ENCODE measurements at places on chromosomes 4 and X.

GRCh38 chrX:41789374-41789773, 65.4 kb downstream of the GPR82 start:
- no peak for DNase-seq

- DNase-seq: no peak
Measured at GRCh38 chr4:185207466-185207865, 1.9 kb upstream of the SNX25 start.

DNA sequence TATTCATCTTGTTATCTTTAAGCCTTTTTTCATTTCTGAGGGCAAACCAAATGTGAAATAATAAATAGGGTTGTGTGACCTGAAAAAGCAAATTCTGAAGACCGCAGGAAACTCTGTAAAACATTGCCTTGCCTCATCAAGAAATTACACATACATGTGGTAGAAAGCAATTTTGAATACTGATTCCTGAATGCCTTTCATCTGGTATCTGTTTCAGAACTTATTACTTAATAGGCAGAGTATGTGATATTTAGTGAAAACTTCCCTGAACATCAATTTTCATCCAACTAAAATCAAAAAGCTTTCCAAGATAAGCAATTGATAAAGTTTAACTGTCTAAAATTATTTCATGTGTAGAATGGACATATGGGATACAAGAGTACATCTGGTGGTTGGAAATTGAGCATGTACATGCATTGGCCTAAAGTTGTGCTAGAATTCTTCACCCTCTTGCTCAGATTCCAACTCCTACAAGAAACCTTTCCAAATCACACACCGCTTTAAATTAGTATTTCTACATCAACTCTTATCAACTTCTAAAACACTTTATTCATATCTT, 606.0 kb upstream of the LCORL start:
- no peak for DNase-seq

GRCh38 chrX:24774650-24775049, 80.9 kb downstream of the POLA1 start:
- no peak for DNase-seq

DNA sequence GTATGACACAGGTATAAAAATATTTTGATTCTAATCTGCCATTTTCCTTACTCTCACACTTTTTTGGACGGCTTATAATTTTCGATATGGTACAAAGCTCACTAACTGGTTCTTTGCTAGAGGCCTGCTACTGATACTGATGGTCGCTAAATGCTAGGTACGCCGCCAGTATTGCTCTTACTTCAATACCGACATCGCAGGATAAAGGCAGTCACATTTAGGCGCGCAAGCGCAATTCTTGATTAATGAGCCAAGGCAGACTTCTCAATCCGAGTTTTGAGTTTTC, 557 bp upstream of the USP38 start:
- no peak for DNase-seq

- no peak for DNase-seq
Measured at GRCh38 chrX:129823522-129823921, 20.2 kb downstream of the ZDHHC9 start.

DNA sequence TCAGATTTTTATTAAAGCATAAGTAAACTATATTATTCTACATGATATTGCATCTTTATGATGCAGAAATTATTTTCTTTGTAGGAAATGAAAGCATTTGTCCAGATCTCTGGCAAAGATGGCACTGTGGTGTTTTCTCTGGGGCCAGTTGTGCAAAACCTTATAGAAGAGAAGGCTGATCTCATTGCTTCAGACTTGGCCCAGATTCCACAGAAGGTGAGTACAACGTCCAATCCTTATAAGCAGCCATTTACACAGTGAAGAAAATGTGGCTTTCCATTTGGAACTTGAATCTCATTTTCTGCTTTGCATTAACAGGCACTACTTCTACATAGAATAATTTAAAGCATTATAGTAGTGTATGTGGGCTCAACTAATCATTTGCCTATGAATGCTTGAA, 6.9 kb upstream of the UGT2B7 start:
- no peak for DNase-seq
